ENCODE measurements at places on chromosomes 7 and 10. TPM values are rescaled to one million over a fixed set of nuclear protein-coding genes. Genes with fewer than 3 reads are reported as not detected.

- DNase-seq: no peak
Measured at GRCh38 chr10:113128450-113129070, 178.5 kb downstream of the TCF7L2 start.

PLEKHS1 gene
- not detected for total RNA-seq

- DNase-seq: peak; percentile 81
Measured at GRCh38 chr10:34638406-34639054, 176.6 kb downstream of the PARD3 start.

GRCh38 chr7:22601003-22601402 is 101.0 kb upstream of the STEAP1B start:
- no peak for DNase-seq

DNA sequence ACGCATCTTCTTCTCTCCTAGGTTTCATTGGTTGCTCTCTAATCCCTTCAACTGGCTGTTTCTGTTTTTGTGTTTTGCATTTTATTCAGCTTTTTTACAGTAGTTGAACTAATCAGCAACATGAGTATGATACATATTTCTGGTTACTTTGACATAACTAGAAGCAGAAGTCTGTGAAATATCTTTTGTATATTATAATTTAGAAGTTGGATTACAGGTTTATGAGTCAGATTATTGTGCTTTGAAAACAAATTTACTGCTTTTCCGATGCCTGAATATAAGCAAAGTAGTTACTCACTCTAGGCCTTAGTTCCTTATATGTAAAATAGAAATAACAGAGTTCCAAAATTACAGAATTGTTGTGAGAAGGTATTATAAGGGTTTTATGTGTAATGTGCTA is 96.2 kb upstream of the MEOX2 start:
- DNase-seq: no peak
